Sigmoid colon (tissue), 7 donors: ENCODE measurements at places on chromosomes 7 and 10. TPM values are rescaled to one million over a fixed set of nuclear protein-coding genes. Genes with fewer than 3 reads are reported as not detected.
A peak's percentile ranks its signal among the peaks of the same experiment; 100 is the strongest.

DNA sequence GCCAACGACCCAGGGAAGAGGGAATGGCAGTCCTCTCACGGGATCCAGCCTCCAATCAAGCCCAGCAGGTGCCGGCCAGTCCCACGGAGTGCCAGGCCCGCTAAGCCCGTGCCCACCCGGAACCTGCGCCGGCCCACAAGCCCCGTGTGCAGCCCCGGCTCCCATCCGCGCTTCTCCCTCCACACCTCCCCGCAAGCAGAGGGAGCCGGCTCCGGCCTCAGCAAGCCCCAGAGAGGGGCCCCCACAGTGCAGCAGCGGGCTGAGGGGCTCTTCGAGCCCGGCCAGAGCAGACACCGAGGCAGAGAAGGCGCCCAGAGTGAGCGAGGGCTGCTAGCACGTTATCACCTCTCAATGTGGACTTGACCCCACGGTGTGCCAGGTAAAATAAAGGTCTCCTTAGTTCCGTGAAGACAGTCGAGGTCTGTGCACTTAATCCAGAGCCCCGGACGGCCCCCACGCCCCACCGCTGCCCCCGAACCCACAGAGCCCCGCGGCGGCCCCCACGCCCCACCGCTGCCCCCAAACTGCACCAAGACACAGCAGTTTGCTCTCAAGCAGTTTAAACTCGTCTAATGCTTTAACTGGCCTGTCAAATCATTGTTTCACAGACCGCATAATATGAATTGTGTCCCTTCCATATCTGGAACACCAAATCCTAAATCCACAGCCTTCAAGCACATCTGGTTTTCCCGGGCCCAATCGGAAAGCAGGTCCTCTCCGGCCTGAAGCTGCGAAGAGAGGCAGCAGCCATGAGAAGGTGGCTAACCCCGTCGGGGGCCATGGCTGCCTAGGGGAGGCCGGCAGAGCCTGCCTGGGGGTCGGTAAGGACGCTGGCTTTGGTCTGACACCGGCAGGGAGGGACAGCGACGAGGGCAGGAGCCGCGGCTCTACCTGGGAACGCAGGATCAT lies 307.8 kb downstream of the PTPRN2 start:
- peak; percentile 40 for DNase-seq

DNA sequence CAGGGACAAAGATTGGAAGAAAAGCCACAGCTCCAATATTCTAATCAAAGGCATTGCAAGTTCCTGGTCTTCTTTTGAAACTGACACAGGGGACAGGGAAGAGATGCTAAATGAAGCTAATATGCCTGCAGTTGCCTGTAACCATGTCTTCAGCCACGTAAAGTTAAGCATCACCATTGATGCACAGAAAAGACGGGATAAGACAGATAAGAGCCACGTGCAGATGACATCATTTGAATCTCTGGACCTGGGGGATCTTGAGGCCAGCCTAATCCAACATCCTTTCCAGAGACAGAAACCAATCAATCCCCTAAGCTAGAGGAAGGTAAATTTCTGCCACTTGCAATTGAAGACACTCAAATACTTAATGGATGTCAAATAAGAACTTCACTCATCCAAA lies 93.4 kb downstream of the PIP4K2A start:
- DNase-seq = no peak

The INSYN2A gene
- 0.81 TPM for total RNA-seq

The CTAGE6 gene
- total RNA-seq = not detected

The PPP1R17 gene
- not detected for total RNA-seq
